ENCODE measurements at places on chromosomes 11 and 22.

- DNase-seq, result no peak
Observed at GRCh38 chr11:59666969-59667368, 1.9 kb downstream of the PATL1 start.

DNA sequence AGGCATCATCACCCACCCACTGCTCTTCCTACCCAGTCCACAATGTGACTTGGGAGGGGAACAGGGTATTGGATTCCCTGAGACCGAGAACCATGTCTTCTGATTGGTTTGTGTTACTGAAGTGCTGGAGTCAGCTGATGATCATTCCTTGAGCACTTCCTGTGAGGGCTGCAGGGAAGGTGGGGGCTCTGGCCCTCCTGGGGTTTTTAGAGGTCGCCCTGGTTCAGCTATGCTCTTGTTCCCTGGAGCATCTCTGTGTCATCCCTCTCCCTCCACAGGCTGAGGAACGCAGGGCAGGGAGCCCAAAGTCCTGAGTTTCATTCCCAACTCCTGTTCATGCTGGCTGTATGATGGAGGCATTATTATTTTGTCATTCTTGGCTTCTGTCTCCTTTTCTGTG lies 6.7 kb downstream of the ZC3H7B start:
- no peak for DNase-seq

DNA sequence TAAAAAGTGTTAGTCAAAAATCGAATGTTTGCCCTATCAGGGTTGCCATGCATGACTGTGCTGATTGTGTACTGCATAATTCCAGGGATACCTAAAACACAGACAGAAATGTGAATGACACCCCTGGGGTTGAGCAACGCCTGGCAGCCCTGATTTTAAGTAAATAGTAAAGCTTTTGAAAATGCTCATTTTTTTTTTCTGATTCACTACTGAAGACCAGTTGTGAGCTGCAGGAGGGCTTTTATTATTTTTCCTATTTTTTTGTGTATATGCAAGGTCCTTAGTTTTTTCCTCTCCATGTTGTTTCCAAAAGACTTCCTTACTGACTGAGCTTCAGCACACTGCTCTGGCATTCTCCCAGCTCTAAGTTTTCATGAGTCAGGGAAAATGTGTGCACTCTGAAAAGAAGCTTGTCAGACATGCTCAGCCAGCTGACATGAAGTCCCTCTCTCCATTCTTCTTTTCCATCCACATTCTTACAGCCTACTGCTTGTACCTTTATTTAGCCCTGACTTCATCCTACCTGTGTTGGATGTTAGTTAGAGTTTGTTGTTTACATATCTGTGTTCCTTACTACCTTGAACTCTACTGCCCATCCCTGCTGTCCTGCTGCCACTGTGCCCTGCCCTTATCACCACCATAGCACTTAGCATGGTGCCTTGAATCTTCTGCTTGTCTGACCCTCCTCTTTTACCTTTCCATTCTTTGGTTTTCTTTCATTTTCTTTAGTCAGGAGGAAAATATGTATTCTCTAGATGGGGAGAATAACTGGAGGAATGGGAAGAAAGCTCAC lies 79.5 kb downstream of the HORMAD2 start:
- peak; percentile 8 for DNase-seq

- no peak for DNase-seq
Observed at GRCh38 chr11:19766206-19766605, 53.6 kb downstream of the NAV2 start.

- no peak for DNase-seq
Observed at GRCh38 chr22:26783885-26784284, 126.5 kb downstream of the MIAT start.

DNA sequence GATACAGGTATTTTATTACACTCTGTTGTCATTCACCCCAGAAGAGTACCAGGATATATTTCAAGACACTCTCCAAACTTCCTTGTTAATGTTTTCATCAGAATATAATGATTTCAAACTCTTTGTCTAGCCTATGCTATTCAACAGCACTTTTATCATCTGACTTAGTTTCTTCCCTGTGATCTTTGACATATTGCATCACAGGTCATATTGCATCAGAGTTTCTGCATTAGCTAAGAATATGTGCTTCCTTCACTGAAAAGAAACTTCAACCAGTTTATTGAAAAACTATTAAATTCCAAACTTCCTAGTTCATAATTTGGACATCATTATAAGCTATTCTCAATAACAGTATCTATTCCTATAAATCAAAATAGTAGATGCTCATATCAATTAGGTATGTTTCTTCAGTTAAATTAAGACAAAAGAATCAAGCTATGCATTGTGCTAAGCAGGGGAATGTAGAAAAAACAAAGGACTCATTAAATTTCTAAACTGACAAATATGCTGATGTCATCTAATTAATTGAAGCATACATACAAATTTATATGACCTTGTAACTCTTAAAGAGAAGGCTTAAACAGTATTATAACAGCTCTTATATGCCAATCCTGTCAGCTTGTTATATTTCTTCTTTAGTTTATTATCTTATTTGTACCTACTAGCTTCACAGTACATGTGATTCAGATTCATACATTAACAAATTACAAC lies 361.8 kb upstream of the LUZP2 start:
- no peak for DNase-seq

GRCh38 chr11:133541021-133541719 lies 8.9 kb upstream of the OPCML start:
- DNase-seq, result no peak

- no peak for DNase-seq
Observed at GRCh38 chr22:39960791-39961746, 872 bp downstream of the TMA7B start.

- DNase-seq, result no peak
Observed at GRCh38 chr11:118406599-118407166, 5.3 kb downstream of the ATP5MG start.
